Activated T-cell treated with anti-CD3 and anti-CD28 coated beads for 48 hours (primary cell): ENCODE measurements at places on chromosomes 16 and 17.

- DNase-seq: no peak
Measured at GRCh38 chr16:84907051-84907450, 87.3 kb downstream of the CRISPLD2 start.

- no peak for DNase-seq
Measured at GRCh38 chr16:87309620-87310525, 7.3 kb downstream of the C16orf95 start.

DNA sequence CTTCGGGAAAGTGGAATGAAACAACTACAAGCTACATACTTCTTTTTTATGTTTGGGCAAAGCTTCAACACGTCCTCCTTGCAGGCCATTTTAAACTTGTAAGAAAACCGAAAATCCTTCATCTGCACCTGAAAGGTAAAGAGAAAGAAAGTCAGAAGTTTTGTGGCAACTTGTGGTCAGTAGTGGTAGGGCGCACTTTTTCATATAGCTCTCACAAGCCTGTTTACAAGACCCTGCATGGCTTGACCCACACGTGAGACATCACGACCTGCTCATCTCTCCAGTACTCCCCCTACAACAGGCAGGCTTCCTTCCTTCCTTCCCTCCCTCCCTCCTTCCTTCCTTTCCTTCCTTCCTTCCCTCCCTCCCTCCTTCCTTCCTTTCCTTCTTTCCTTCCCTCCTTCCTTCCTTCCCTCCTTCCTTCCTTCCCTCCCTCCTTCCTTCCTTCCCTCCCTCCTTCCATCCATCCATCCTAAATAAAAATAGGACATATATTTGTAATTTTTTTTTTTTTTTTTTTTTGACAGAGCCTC is 48.7 kb upstream of the CLEC18B start:
- no peak for DNase-seq

DNA sequence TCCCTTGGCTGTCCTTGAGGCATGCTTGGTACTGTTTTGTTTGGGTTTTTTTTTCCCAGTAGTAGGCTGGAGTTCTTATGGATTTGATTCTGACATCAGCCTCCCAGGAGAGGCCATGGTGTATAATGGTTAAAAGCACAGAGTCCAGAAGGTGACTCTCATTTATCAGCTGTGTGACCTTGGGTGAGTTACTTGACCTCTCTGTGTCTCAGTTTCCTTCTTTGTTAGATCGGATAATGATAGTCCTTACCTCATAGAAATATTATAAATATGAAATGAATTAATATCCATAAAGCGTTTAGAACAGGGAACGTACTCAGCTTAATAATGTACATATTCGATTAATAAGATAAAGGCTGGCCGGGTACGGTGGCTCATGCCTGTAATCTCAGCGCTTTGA is 370.7 kb upstream of the HSBP1 start:
- DNase-seq: no peak

DNA sequence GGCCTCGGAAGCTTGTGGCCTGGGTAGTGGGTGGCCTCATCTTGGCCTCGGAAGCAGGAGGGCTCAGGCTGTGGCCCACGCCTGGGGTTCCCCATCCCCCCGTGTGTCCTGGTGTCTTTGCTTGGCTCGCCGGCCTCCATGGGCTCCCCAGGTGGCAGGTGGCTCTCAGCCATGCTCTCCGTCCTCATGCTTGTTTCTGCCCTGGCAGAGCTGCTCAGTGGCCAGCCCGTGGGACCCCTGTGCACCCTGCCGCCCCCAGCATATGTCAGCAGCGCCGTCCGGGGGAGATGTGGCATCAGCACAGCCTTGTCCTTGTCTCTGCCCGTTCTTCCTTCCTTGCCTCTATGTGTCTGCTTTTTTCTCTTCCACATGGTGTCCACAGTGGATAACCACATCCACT is 38.5 kb downstream of the TBCD start:
- no peak for DNase-seq

- DNase-seq: no peak
Measured at GRCh38 chr17:74930535-74931036, 5.1 kb upstream of the OTOP3 start.

GRCh38 chr17:47239967-47240651 is 13.5 kb upstream of the ITGB3 start:
- no peak for DNase-seq

DNA sequence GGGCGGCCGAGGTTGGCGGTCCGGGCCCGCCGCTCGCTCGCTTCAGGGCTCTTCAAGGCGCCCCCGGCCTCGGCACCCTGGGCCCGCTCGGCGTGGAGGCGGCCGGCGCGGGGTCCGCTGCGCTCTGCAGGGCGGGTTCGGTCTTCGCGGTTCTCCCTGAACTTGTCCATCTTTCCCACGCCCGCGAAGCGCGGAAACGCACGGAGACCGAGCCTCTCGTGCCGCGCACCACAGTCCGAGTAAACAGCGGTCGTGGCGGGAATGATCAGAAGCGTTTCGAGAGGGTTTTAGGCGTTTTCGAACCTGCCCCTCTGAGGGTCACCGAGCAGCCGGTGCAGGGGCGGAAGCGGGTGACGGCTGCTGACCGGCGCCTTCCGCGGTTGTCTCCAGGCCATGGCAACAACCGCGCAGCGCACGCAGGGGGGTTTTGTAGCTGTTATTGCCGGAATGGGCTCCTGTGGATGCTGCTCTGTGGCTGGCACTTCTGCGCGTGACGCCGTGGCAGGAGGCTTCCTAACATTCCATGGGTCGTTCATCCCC is 414 bp downstream of the NARF start:
- DNase-seq: no peak

- DNase-seq: no peak
Measured at GRCh38 chr17:36978810-36979564, 30.2 kb downstream of the AATF start.

GRCh38 chr17:21462237-21462636 is 86.1 kb downstream of the KCNJ12 start:
- DNase-seq: no peak

GRCh38 chr16:4588386-4588785 is 26.3 kb downstream of the UBALD1 start:
- no peak for DNase-seq

- DNase-seq: no peak
Measured at GRCh38 chr17:49292901-49293300, 62.3 kb upstream of the PHOSPHO1 start.

DNA sequence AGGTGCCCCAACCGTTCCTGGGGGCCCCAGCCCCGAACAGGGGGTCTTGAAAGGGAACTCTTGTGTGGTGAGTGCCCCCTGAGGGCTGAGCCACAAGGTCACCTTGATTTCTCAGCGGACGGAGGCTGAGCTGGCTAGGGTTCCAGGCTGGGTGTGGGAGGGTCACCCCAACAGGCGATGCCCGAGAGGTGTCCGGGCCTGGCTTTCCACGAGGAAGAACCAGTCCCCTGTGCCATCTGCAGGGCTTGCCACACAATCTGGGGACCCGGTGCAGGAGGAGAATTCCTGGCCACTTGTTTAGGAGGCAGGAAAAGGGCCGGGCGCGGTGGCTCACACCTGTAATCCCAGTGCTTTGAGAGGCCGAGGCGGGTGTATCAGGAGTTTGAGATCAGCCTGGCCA is 16.8 kb upstream of the SLC38A10 start:
- DNase-seq: no peak

DNA sequence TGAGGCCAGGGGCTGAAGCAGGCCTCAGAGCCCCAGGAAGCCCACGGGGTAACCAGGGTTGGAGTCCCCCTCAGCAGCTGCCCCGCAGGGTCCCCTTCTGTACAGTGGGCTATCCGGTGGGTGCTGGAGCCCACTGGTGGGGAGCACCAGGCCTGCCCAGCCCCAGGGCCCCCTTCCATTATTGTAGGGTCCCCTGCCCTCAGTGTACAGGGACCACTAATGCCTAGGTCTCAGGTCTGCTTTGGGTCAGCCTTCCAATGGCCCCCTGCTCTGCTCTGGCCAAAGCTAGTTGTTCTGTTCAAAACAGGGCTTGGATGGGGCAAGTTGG is 1.1 kb downstream of the ADAM11 start:
- DNase-seq: no peak

- peak; percentile 72 for DNase-seq
Measured at GRCh38 chr16:30472328-30472942, at the start of gene ITGAL. Gene ITGAL, plus strand, starts transcription at chr16:30472742. Its CDS starts 96 bp downstream, at chr16:30472838.

DNA sequence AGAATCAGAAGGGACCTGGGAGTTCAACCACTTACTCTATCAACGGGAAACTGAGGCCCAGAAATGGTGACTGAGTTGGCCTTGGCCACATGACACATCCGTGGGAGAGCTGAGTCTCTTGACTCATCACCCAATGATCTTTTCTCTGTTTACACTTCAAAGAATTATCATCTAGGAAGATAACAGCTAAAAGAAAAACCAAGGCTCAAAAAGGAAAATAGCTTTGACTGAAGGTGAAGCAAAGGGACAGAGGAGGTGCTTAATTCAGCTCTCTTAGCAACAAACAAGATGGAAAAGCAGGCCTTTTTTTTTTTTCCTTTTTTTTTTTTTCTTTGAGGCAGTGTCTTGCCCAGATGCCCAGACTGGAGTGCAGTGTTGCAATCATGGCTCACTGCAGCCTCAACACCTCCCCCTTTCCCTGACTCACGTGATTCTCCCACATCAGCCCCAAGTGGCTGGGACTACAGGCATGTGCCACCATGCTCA is 16.7 kb downstream of the ERCC4 start:
- DNase-seq: no peak

DNA sequence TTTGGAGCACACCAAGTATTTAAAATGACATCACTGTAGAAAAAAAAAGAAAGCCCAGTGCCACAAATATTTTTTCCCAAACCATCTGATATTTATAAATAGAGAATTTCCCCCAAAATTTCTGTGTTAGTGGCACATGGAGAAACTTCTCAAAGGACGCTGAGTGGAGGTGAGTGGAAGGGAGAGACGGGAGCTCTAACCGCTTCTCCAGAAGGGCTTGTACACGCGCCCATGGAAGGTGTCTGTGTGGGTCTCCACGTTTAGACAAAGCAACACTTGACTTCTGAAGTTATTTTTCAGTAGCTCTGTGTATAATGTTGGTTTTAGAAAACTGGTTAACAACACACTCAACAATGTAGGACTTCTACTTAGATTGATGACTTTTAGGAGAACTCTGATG is 1.0 kb downstream of the MYOCD start:
- DNase-seq: no peak

GRCh38 chr16:53768167-53768566 is 64.2 kb downstream of the FTO start:
- no peak for DNase-seq

DNA sequence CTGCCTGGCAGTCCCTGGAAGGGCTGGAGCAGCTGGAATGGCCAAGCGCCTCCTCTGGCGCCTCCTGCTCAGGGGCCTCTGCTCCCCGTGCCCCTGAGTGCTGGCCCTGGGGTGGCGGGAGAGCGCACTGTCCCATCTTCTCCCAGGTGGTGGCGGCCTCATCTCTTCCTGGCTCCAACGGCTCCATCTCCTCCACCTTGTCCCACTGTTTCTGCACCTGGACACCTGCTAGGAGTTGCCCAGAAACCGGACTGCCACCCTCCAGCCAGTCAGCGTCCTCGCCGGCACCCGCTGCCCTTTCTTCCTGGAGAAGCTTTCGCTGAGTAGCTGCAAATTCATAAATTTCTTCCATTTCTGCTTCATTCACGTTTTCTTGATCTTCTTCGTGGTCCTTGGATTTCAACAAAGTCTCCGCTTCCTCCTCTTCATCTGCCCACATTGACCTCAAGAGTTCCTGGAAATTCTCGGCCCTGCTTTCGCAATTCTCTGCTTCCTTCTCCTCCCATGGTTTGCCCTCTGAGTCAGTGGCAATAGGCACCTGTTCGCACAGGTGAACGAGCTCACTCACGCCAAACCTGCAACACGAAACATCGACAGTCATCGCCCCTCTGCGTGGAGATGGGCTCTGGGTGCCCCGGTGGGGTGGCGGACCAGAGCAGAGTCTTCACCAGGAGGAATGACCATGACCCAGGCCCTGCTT is 13.7 kb upstream of the NLRC3 start:
- no peak for DNase-seq

GRCh38 chr16:54722210-54722676 is 208.4 kb upstream of the IRX5 start:
- DNase-seq: no peak

- DNase-seq: no peak
Measured at GRCh38 chr17:70105641-70106040, 30.6 kb downstream of the KCNJ16 start.

DNA sequence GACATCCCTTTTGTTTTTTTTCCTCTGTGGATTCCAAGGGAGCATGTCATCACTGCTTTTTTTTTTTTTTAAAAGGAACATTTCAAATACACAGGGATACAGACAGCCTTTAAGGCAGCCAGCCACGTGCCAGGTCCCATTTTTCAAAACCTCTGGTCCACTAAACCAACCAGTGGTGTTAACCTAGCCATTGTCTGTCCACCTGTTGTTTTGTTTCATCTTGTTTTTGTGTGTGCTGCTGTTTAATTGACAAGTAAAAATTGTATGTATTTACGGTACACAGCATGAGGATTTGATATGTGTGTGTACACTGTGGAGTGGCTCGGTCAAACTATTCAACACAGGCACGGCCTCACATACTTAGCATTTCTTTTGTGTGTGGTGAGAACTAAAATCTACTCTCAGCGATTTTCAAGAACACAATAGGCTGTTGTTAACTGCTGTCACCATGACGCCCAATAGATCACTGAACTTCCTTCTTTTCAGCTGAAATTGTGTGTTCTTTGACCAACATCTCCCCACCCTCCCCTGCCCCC is 19.2 kb downstream of the TMEM114 start:
- DNase-seq: no peak

- DNase-seq: no peak
Measured at GRCh38 chr17:46832945-46833839, 14.7 kb upstream of the WNT3 start.
